ENCODE measurements at places on chromosomes 1 and 21.

DNA sequence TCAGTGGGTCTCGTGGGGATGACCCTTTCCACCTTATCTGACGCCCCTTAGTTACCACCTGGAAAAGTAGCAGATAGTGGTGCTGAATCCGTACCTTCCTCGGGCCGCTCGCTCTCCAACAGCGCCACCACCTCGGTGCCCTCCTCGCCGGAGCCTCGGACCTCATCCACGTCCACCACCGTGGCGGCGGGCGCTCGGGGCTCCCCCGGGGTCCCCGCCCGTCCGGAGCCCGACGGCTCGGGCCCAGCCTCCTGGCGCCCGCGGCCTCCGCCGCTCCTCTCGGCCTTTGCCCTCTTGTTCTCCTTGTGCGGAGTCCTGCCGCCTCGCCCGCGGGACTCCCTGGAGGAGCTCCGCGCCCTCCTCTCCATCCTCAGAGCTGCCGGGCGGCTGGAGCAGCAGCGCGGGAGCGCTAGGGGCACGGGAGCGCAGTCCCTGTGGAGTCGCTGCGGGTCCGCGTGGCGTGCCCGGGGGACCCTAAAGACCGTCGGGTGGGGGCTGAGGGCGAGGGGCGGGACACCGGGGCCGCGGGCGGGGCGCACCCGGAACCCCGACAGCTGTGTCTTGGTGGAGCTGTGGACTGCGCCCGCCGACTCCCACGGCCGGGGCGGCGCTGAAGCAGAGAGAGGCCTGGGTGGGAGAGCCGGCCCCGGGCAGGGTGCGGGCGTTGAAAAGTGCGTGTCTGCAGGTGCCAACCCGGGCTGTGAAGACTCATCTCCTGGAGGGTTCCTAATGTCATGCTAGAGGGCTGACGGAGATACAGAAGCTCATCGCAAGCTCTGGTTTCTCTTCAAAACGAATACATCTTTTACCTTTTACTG, at the start of gene NPHS2:
Gene NPHS2, minus strand, starts transcription at position 452 of the 818 bp plus-strand sequence. Its CDS starts 84 bp downstream, at position 368.
- DNase-seq = no peak

GRCh38 chr1:226635456-226635941, 86.9 kb downstream of the STUM start:
- no peak for DNase-seq

DNA sequence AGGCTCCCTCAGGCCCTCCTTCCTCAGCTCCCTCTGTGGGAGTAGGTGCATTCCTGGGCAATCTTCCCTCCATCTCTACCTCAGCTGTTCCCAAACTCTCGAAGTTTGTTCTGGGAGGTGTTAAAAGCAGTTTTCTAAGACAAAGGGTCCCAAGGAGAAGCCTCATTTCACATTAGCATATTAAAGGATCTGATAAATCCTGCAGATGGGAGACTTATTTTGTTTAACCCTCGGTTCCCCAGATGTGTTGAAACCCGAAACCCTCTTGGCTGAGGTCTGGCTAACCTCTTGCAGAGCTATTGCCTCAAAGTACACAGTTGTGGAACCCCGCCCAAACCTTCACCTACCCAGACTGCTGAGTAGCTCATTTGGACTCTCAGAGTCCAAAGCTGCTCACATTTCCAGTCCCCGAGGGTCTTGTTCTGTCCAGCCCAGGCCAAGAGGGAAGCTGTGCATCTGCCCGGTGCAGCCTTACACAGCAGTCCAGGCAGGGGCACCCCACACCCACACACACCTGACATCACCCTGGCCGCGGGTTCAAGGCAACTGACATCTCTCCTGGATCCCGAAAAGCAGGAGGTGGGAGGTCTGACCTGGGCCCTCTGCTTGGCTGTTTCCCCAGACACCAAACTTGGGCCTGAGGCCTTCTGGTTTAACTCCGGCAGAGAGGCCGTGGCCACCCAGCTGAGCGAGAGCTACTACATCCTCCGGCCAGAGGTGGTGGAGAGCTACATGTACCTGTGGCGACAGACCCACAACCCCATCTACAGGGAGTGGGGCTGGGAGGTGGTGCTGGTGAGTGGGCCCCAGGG, 19.5 kb upstream of the SELENON start:
- no peak for DNase-seq

GRCh38 chr1:57423656-57424211, at the start of gene DAB1:
DAB1 (minus strand) TSS chr1:57424060; CDS start chr1:57291030, 133,030 bp downstream.
- no peak for DNase-seq

DNA sequence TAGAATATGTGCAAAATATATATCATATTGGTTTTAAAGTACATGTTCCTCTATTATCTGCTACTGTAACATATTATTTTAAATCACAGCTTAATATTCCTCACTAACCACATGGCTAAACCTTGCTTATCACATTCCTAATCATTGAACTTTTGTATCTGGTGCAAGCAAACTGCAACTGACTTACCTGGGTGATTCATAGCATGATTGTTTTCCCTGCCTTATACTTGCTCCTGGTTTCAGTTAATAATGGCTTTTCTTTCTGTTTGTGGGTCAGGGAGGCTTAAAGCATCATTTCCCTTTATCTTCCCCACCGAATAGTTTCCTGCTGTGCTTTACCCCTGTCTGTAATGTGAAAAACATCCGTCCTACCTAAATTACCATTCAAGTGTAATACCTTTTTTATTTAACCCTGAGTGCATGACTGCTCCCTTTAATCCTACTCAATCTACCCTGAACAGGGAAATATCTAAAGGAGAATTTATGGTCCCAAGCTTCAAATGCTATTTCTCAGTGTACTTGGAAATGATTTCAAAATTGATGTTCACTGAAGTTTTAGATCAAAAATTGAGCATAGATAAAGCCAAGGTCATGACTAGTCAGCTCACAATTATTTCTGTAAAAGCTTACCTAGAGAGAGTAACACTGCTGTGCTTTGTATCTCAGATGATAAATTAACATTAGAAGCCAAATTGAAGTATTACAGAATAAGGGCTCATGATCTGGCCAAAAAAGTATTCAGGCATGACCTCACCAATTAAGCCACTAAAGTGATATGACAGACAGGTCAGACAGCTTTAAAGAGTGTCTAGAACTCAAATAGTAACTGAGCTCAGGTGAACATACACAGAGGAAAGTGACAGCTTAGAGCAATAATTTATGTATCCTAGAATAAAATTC, 507.1 kb downstream of the BRINP3 start:
- DNase-seq = no peak

- no peak for DNase-seq
Observed at GRCh38 chr1:19169642-19170041, 40.4 kb downstream of the UBR4 start.

GRCh38 chr1:244013100-244013499, 38.0 kb upstream of the ZBTB18 start:
- no peak for DNase-seq

Data from activated T-helper 1 cell treated with anti-CD3 and anti-CD28 coated beads, Interleukin-2, amount 50 U/mL, for 16 hours (primary cell).